ENCODE measurements at places on chromosomes 2 and 18.

GRCh38 chr2:43161650-43162510, 64.5 kb downstream of the ZFP36L2 start:
- no peak for DNase-seq

DNA sequence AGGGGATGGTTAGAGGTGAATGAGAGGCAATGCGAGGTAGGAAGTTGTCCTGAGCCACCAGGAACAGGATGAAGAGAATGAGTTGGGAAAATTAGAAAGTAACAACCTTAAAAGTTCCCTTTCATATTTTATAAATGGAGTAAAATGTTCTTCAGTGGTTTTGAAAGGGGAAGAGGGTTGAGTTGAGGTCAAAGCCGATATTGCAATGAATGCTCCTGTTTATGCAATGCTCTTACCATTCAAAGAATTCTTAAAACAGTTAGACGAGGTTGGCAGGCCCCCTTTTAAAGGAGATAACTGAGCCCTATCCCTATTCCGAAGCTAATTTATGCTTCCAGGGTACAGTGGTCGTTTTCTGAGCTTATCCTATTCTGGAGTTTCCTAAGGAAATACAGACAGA, 2110.3 kb upstream of the CELF4 start:
- DNase-seq: no peak

DNA sequence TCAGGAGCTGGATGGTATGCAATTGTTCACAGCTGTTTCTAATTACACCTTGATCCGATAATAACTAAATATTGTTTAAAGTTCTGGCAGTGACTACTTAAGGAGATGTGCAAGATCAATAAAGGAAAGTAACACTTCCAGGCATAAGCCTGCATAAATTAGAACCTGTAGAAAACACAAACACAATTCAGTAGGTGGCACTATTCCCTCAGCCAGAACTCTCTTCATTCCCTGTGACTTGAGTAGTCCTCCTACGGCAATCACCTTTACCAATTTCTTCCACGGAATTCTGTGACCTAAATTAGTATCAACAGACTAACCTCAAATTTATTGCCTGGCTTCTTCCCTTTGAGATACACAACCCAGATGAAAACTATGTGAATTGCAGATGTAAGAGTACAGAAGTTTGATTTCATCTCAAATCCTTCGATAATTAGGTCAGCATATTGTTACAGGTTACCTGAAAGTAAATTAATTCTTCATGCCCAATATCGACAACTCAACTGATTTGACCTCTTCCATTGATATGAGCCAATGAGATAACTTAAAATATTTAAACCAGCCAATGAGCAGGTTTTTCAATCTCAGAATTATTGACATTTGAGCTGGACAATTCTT, 137.8 kb downstream of the PID1 start:
- peak; percentile 64 for DNase-seq

DNA sequence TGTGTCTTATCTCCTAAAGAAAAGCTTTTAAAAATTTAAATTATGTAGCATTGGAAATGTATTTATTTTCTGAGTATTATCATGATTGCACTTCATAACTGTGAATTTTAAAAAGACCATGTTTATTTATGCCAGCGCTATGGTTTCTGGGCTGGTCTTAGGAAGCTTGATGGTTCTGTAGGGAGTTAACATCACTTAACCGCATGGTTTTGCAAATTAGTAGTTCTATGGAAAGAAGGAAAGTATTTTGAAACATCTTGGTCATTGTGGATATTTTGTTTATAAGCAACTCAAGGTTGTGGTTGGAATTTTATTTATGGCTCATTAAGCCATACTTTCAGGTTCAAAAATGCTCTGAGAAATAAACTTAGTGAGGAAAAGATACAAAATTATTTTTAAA, 549.4 kb downstream of the STK39 start:
- DNase-seq: no peak

GRCh38 chr2:132564065-132564464, 105.9 kb downstream of the LYPD1 start:
- DNase-seq: peak; percentile 90

GRCh38 chr2:238255636-238256035, 15.8 kb upstream of the HES6 start:
- DNase-seq: peak; percentile 56

- peak; percentile 7 for DNase-seq
Observed at GRCh38 chr2:48145845-48146452, 239.7 kb upstream of the FBXO11 start.

- no peak for DNase-seq
Observed at GRCh38 chr2:99183025-99183424, 2.0 kb downstream of the MRPL30 start.

DNA sequence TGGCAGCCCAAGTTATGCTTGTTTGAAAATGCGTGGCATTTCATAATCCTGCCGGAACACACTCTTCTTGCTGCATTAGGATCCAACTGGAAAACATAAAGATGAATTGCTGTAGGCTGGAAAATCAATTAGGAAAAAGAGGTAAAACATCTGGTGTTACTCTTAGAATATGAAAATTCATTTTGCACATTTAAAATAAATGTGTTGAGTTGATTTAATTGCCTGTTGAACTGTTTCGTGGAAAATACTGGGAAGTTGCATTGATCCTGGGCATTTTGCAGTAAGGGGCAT, 4.1 kb downstream of the RHOB start:
- no peak for DNase-seq

- no peak for DNase-seq
Observed at GRCh38 chr2:151852260-151853069, 24.2 kb upstream of the ARL5A start.

- DNase-seq: no peak
Observed at GRCh38 chr2:28341208-28341891, 51.3 kb upstream of the FOSL2 start.

DNA sequence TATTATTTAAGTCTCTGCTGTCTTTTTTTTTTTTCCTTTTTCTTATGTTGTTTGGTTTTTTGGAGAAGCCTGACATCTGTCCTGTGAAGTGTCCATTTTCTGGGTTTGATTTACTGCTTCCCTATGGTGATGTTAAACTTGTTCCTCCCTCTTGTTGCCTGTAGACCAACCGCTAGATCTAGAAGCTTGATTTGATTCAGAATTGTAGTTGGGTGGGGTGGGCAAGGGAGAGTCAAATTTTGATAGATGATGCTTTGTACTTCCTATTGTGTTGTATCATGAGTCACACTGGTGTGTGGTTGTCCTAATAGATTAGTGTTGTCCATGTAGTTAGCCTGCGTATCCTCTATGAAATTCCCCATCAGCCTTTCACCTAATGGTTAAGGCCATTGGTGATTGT, 35.4 kb downstream of the CAB39 start:
- no peak for DNase-seq

DNA sequence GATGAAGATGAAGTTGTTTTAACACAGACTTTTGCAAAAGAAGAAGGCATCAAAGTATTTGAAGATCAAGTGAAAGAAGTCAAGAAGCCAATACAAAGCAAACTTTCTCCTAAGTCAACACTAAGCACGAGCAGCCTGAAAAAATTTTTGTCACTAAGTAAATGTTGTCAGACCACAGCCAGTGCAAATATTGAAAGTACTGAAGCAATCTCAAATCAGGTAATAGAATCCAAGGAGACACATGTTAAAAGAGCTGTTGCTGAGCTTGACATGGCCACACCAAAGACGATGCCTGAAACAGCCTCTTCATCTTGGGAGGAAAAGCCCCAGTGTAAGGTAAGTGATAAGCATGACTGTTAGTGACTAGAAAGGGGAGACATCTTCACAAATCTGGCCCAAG, 75.1 kb downstream of the FSIP2 start:
- DNase-seq: no peak

DNA sequence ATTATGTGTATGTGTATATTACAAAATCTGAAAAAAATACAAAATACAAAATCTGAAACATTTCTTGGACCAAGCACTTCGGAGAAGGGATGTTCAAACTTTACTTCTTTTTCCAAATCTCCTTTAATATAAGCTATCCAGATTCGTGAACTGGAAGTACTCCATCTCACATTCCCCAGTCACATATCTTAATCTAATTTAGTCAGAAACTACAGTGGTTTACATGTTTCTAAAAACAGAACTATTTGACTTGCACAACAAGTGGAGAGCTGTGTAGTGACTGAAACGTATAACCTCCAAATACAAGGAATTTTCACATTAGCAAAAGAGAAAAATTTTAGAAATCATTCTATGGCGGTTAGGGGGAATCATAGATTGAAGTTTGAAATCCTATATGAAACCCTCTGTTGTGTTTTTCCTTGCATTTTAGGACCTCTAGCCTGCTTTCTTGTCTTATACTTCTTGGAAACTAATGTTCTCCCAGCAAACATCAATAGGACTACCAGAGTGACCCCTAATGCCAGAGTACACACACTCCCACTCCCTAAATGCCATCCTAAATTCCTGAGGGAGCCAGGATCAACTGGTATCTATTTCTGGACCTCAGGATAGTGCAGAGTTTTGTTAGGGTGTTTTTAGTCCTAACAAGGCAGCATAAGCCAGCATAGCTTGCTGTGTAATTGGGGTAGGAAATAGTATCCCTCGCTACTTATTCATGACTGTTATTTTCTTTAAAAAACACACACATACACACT, 30.2 kb upstream of the ROCK1 start:
- DNase-seq: no peak

- DNase-seq: no peak
Observed at GRCh38 chr2:65142515-65142914, 12.6 kb upstream of the RAB1A start.

GRCh38 chr2:46569061-46569560, 89.7 kb downstream of the TMEM247 start:
- no peak for DNase-seq

- DNase-seq: no peak
Observed at GRCh38 chr2:69138793-69139459, 125.9 kb downstream of the ANTXR1 start.

DNA sequence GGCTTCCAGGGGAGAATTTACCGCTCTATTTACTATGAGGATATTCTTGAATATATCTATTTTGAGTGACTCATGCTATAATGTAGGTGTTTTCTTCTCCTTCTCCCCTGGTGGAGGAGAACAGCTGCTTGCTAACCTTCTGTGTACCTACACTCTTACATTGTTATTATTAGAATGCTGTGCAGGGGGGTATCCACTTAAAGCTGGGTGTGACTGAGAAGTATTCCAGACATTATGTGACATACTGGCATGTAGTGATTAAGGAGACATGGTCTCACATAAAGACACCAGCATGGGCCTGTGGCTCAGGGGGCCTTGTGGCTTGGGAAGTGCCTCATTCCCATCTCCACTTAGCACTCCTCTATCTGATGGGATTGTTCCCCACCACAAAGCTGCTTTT, 287.9 kb downstream of the PTPRM start:
- DNase-seq: no peak

GRCh38 chr2:168577885-168578284, 121.8 kb downstream of the CERS6 start:
- no peak for DNase-seq
